ENCODE measurements at places on chromosomes 7 and 10. TPM values are rescaled to one million over a fixed set of nuclear protein-coding genes. Genes with fewer than 3 reads are reported as not detected.

ADARB2 gene
- polyA plus RNA-seq: 1.6 TPM

LEP gene
- 1.4 TPM for polyA plus RNA-seq

GPER1 gene
- 3.6 TPM for polyA plus RNA-seq

ANK3 gene
- polyA plus RNA-seq: 59.8 TPM

GRCh38 chr10:131635564-131636015 lies 265.2 kb upstream of the PPP2R2D start:
- DNase-seq: no peak

GRCh38 chr7:12119620-12120303 lies 91.3 kb upstream of the TMEM106B start:
- DNase-seq: no peak

GRCh38 chr7:34043461-34044305 lies 138.3 kb downstream of the BMPER start:
- no peak for DNase-seq

DNA sequence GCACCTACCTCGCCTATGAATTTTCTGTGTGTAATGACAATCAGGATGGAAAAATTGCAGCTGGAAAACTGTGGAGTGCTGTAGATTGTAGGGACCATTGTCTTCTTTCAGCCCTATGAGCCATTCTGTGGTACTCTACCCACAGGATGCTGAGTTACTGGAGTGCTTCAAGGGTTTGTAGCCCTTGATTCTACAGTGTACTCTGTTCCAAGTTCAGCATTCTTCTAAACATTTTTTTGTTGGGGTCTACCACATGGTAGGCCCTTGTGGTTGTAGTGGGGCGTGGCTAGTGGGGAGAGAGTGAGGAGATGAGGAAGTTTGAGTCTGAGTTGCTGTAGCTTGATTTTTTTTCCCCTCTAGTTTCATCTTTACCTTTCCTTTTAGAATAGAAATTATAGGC lies 33.5 kb downstream of the REEP3 start:
- DNase-seq: no peak

GRCh38 chr7:74138334-74138867 lies 35.8 kb upstream of the EIF4H start:
- no peak for DNase-seq

DNA sequence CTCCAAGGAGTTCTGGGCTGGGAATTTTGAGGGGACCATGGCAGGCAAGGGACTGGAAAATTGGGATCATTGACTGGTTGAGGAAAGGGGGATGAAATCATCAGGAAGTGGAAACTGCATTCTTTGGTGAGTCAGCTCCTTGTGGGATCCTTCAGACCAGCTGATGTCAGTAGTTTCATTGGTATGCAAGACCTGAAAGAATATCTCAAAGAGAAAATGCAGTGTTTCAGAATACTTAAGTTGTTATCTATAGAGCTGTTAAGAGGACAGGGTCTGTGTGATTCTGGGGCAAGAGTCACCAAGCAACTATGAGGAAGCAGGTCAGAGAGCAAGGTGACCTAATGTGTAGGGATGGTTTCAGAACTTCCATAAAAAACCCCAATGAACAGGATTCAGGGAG lies 595.9 kb upstream of the AUTS2 start:
- DNase-seq: no peak

GRCh38 chr10:97515271-97515978 lies 16.7 kb downstream of the UBTD1 start:
- no peak for DNase-seq

DNA sequence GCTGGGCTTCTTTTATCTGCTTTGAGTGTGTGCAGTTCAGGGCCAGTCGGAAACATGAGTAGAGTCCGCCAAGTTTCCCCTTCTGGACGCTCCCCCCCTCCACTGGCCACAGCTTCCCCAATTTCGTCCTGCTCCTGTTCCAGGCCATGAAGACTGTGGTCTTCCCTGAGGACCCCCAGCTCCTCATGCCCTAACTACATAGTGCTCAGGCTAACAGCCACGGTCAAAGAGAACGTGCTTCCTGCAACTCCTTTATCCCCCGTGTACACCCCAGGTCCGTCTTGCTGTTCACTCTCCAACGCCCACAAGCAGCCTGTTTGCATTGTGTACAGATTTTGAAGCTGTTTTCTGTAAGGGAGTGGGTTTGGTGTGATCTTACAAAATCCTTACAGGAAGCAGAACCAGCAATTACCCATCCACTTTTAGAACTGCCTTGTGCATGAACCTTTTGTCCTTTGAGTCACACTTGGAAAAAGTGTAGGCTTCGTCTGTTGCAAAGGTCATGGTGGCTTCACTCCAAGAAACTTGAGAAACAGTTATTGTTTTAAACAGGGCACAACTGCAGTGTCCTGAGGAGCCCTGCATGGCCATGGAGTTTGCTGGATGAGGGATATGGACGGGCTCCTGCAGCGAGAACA lies 77.0 kb upstream of the FAM20C start:
- DNase-seq: no peak

DNA sequence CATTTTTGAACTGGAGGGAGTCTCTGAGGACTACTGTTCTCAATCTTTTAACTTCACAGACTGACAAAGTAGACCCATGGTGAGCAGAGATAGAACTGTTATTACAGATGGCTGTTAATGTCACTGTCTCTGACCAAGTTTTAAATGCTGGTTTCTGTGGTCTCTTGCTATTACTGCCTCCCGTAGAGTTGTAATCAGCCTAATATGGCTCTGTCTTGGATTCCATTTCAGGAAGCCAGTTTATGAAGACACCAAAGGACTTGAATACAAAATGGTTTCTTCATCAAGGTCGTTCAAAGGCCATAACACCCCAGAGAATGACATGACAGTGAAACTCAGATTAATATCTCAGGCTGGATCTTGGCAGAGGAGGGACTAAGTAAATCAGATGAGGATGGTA lies 3.9 kb downstream of the SFRP4 start:
- DNase-seq: no peak
